ENCODE measurements at places on chromosomes 7 and 10.

DNA sequence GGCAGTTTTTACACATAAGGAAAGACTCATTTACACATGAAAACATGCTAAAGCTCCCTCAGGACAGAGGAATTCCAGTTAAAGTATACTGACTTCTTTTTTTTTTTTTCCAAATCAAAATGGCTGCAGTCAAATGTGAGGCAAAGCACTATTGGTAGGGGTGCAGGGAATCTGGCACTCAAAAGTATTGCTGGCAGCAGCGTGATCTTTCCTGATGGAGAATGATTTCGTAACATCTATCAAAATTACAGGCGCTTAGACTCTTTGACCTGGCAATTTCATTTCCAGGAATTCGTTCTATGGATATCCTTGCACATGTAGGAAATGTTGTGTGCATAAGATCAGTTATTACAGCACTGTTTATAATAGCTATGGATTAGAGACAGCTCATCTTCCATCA lies 65.7 kb downstream of the VSTM4 start:
- no peak for DNase-seq

DNA sequence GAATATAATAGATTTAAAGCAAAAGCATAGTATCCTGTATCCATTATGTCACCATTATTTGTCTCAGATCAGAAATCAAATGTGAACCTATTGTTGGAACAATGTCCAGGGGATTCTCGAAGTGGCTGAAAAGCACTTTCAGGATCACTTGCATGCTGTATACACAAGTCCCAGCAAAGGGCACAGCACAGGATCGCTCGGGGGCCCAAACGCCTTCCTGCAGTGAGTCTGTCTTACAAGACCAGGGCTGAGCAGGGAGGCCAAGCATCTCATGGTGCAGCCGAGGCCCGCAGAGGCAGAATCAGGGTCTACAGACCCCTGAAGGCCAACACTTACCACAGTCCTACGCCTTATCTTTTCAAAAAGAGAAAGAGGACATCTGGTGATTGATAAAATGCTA lies 92.3 kb downstream of the TNS3 start:
- DNase-seq, result no peak

DNA sequence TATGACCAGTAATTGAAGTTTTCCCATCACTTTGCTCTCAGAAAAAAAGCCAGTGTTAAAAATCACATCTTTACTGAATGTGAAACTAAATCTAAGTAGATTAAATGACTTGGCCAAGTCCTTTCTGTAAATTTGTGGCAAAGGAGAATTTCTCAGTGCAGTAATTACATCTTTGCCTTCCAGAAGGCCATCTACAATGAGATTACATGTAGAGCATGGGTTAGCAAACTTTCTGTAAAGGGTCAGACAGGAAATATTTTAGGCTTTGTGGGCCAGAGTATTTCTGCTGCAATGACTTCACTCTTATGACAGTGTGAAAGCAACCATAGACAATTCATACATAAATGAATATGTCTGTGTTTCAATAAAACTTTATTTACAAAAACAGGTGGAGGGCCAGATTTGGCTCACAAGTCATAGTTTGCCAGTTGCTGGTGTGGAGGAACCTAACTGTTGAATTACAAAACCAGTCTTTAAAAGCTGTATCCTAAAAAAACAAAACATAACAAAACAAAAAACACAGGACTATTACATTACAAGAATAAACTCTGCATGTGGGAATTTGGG lies 191.0 kb downstream of the TAX1BP1 start:
- DNase-seq, result no peak

GRCh38 chr10:47045331-47045861 lies 134.2 kb downstream of the PTPN20 start:
- no peak for DNase-seq

- no peak for DNase-seq
Measured at GRCh38 chr7:100211342-100211780, 8.4 kb upstream of the PVRIG start.

GRCh38 chr7:154505362-154505761 lies 453.2 kb downstream of the DPP6 start:
- no peak for DNase-seq

Measured in astrocyte of the cerebellum (primary cell).